Activated CD8-positive, alpha-beta T cell treated with anti-CD3 and anti-CD28 coated beads, Interleukin-2, amount 10 ng/mL, durations not matched to agents 7 days and 5 days (primary cell): ENCODE measurements at places on chromosomes 1 and 21. TPM values are rescaled to one million over a fixed set of nuclear protein-coding genes. Genes with fewer than 3 reads are reported as not detected.

- H3K27me3 ChIP-seq, result no peaks in the 10 kb centered on the region
- no peak overlapping the region for H3K4me3 ChIP-seq
- DNase-seq, result no peak
- H3K36me3 ChIP-seq, result no peaks in the 10 kb centered on the region
- no peak overlapping the region for H3K27ac ChIP-seq
These were observed 50.8 kb downstream of the CHD5 start for GRCh38 chr1:6129313-6129712.

- H3K27ac ChIP-seq, result no peak overlapping the region
- DNase-seq, result no peak
- H3K36me3 ChIP-seq, result peaks cover 13% of the 10 kb centered on the region
- H3K27me3 ChIP-seq, result no peaks in the 10 kb centered on the region
- peaks cover 2% of the 10 kb centered on the region for H3K4me1 ChIP-seq
- no peak overlapping the region for H3K4me3 ChIP-seq
These were observed 48.7 kb downstream of the LHX4 start for GRCh38 chr1:180278596-180279395.

DNA sequence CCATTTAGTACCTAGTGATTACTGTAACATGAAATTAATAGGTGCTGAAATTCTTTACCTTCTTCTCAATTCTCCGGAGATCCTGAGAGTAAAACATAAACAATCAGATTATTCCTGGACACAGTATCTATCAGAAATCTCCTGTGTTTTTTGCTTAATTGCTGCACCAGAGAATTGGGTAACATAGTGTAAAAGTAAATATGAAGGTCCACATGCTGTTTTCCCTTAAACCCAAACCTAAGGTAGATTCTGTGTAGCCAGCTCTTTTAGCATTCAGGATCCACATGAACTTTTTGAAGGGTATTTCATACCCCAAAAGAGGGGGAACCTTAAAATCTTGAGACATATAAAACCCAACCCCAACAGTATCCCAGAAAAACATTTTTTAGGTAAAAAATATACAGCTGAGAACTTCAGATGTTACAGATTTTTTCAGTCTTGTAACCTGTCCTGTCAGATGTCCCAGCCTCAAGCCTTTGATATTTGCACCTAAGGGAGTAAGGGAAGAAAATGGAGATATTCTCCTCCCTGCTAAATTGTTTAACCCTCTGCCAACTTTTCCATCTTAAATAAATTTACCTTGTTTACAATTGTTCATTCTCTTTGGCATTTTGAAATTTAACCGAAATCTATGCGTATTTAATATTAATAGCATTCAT, 11.2 kb downstream of the ODR4 start:
- H3K27ac ChIP-seq, result no peak overlapping the region
- H3K4me1 ChIP-seq, result no peaks in the 10 kb centered on the region
- no peak overlapping the region for H3K4me3 ChIP-seq
- no peaks in the 10 kb centered on the region for H3K27me3 ChIP-seq
- DNase-seq, result no peak

GRCh38 chr1:108643492-108644335, 17.2 kb downstream of the HENMT1 start:
- DNase-seq, result peak; percentile 75
- no peak overlapping the region for H3K4me3 ChIP-seq

Gene PPM1J
- not detected for total RNA-seq

GRCh38 chr21:38671773-38672172, 134.0 kb upstream of the ETS2 start:
- no peak for DNase-seq
- no peaks in the 10 kb centered on the region for H3K36me3 ChIP-seq
- H3K4me3 ChIP-seq, result no peak overlapping the region
- H3K27me3 ChIP-seq, result peaks cover 7% of the 10 kb centered on the region

- H3K27me3 ChIP-seq, result peaks cover 24% of the 10 kb centered on the region
- no peak for DNase-seq
- no peak overlapping the region for H3K4me3 ChIP-seq
- H3K36me3 ChIP-seq, result no peaks in the 10 kb centered on the region
- no peak overlapping the region for H3K27ac ChIP-seq
These were observed 609.1 kb downstream of the PTPRC start for GRCh38 chr1:199247891-199248290.

- H3K36me3 ChIP-seq, result no peaks in the 10 kb centered on the region
- no peak for DNase-seq
- no peak overlapping the region for H3K4me3 ChIP-seq
- H3K4me1 ChIP-seq, result no peaks in the 10 kb centered on the region
These were observed 31.3 kb downstream of the CCN1 start for GRCh38 chr1:85611856-85612255.

Gene PTPN22
- total RNA-seq, result 78.9 TPM

- H3K4me3 ChIP-seq, result no peak overlapping the region
- no peaks in the 10 kb centered on the region for H3K36me3 ChIP-seq
- DNase-seq, result no peak
- no peaks in the 10 kb centered on the region for H3K4me1 ChIP-seq
These were observed 93.6 kb upstream of the GREM2 start for GRCh38 chr1:240705579-240705978.

GRCh38 chr1:117673405-117673804, 67.6 kb downstream of the TENT5C start:
- peaks cover 26% of the 10 kb centered on the region for H3K27me3 ChIP-seq
- peaks cover 20% of the 10 kb centered on the region for H3K4me1 ChIP-seq
- H3K27ac ChIP-seq, result no peak overlapping the region
- no peaks in the 10 kb centered on the region for H3K36me3 ChIP-seq
- DNase-seq, result no peak

GRCh38 chr1:223670458-223671159, 5.1 kb upstream of the CAPN8 start:
- no peak overlapping the region for H3K27ac ChIP-seq
- H3K27me3 ChIP-seq, result peaks cover 4% of the 10 kb centered on the region
- DNase-seq, result peak; percentile 24
- no peaks in the 10 kb centered on the region for H3K4me1 ChIP-seq
- H3K4me3 ChIP-seq, result no peak overlapping the region
- no peaks in the 10 kb centered on the region for H3K36me3 ChIP-seq

Gene IFI44L
- 191 TPM for total RNA-seq

GRCh38 chr1:156748670-156749418, 2.6 kb downstream of the HDGF start:
- peak overlapping the region; percentile 95 for H3K4me3 ChIP-seq
- peaks cover 54% of the 10 kb centered on the region for H3K36me3 ChIP-seq
- no peak for DNase-seq
- peak overlapping the region; percentile 96 for H3K27ac ChIP-seq

Gene RBP7
- total RNA-seq, result not detected

- H3K27me3 ChIP-seq, result no peaks in the 10 kb centered on the region
- no peak overlapping the region for H3K27ac ChIP-seq
- no peak overlapping the region for H3K4me3 ChIP-seq
- H3K4me1 ChIP-seq, result no peaks in the 10 kb centered on the region
These were observed 63.3 kb downstream of the PBX1 start for GRCh38 chr1:164622068-164622845.

DNA sequence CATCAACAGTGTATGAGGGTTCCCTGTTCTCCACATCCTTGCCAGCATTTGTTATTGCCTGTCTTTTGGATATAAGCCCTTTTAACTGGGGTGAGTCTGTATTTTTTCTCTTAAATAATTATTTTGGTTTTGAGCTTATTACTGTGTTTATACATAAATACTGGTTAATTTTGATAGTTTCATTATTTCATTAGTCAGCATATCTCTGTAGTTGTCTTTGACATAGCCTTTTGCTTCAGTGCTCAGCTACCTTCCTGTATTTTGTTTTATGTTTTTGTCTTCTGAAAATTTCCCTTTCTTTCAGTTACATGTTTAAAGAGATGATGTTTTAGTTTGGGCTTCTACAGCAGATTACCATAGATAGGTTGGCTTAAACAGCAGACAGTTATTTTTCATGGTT, 138.1 kb downstream of the XPR1 start:
- H3K4me3 ChIP-seq, result no peak overlapping the region
- H3K36me3 ChIP-seq, result no peaks in the 10 kb centered on the region
- H3K27ac ChIP-seq, result no peak overlapping the region
- peaks cover 10% of the 10 kb centered on the region for H3K4me1 ChIP-seq
- DNase-seq, result no peak

Gene KAZN
- 1.1 TPM for total RNA-seq

- no peak overlapping the region for H3K4me3 ChIP-seq
- H3K27me3 ChIP-seq, result no peaks in the 10 kb centered on the region
- no peak overlapping the region for H3K27ac ChIP-seq
These were observed 348.2 kb upstream of the DUSP10 start for GRCh38 chr1:222090103-222090502.

- DNase-seq, result no peak
- no peak overlapping the region for H3K27ac ChIP-seq
- peaks cover 10% of the 10 kb centered on the region for H3K4me1 ChIP-seq
- H3K36me3 ChIP-seq, result no peaks in the 10 kb centered on the region
- peaks cover 56% of the 10 kb centered on the region for H3K27me3 ChIP-seq
- H3K4me3 ChIP-seq, result peak overlapping the region; percentile 8
These were observed 926 bp downstream of the POU3F1 start for GRCh38 chr1:38045401-38046332.

Gene NPPB
- total RNA-seq, result not detected

Gene CYP4Z1
- not detected for total RNA-seq

Gene KCNN3
- not detected for total RNA-seq

Gene NEK2
- total RNA-seq, result 52.6 TPM

Gene SLC9C2
- not detected for total RNA-seq

DNA sequence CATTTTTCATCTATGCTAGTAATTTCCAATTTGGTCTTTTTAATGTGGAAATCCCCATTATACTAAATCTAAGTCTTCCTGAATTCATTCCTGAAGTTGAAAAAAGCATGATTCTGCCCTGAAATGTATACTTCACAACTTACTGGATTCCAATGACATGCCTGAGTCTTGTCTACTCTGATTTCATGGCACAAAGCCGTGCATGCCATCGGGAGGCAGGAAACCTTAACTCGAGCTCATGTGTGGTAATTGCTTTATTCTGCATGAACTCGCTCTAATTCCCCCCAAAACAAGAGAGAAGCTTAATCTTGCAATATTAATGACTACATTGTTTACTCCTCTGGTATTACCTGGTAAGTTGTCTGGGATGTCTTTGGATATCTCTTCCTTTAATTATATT, 39.6 kb upstream of the PBX1 start:
- no peak overlapping the region for H3K27ac ChIP-seq
- no peaks in the 10 kb centered on the region for H3K4me1 ChIP-seq
- no peak overlapping the region for H3K4me3 ChIP-seq
- H3K27me3 ChIP-seq, result no peaks in the 10 kb centered on the region

- H3K4me1 ChIP-seq, result no peaks in the 10 kb centered on the region
- no peak overlapping the region for H3K4me3 ChIP-seq
- no peaks in the 10 kb centered on the region for H3K36me3 ChIP-seq
These were observed 96.4 kb downstream of the MIS18A start for GRCh38 chr21:32182449-32182848.

DNA sequence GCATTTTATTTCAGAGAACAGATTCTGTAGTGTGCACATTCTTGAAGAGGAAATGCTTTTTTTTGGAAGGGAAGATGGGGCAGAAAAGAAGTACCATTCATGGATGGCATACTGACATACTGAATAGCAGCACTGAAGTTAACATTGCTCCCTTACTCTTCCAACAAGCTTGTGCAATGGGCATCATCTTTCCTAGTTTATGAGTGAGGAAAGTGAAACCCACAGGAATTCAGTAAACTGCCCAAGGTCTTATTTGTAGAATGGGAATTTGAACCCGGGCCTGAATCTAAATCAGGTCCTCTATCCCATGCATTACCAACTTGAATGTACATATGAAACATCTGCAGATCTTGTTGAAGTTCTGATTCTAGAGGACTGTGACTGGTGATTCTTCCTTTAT, 215.7 kb upstream of the FGGY start:
- peaks cover 11% of the 10 kb centered on the region for H3K4me1 ChIP-seq
- H3K4me3 ChIP-seq, result no peak overlapping the region
- no peak overlapping the region for H3K27ac ChIP-seq
- peaks cover 2% of the 10 kb centered on the region for H3K27me3 ChIP-seq
- no peaks in the 10 kb centered on the region for H3K36me3 ChIP-seq
- DNase-seq, result no peak

- no peak overlapping the region for H3K27ac ChIP-seq
- H3K4me3 ChIP-seq, result no peak overlapping the region
- no peaks in the 10 kb centered on the region for H3K4me1 ChIP-seq
- no peaks in the 10 kb centered on the region for H3K36me3 ChIP-seq
- DNase-seq, result no peak
These were observed 360.8 kb downstream of the GPATCH2 start for GRCh38 chr1:217270101-217270500.

Gene OR14K1
- total RNA-seq, result not detected

DNA sequence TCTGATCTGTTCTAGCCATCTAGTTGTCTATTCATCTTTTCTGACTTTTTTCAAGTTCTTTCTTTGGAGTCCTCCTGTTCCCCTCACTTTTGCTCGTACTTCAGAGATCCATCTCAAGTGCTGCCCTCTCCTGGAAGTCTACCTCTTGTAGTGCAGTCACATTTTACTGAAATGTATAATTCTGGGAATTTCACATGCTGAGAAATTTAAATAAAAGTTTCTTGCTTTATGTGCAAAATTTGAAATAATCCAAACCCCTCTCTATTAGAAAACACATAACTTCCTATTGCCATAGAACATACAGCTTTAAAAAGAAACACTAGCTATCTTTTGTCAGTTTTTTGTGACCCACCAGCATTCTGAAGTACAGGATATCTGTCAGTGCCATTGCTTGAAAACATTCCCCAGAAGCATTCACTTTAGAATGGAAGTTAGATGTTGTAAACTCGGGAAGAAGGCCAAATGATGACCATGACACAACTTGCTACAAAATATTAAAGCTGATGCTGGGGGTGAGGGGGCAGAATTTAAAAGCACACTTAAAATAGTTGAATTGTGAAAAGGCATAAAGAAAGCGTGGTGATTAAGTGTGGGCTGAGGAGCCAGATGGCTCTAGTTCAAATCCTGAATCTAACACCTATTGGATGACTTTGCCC, 22.0 kb downstream of the RLF start:
- DNase-seq, result no peak
- H3K27me3 ChIP-seq, result no peaks in the 10 kb centered on the region
- H3K27ac ChIP-seq, result no peak overlapping the region
- peaks cover 56% of the 10 kb centered on the region for H3K4me1 ChIP-seq
- H3K36me3 ChIP-seq, result peaks cover 15% of the 10 kb centered on the region
- no peak overlapping the region for H3K4me3 ChIP-seq

DNA sequence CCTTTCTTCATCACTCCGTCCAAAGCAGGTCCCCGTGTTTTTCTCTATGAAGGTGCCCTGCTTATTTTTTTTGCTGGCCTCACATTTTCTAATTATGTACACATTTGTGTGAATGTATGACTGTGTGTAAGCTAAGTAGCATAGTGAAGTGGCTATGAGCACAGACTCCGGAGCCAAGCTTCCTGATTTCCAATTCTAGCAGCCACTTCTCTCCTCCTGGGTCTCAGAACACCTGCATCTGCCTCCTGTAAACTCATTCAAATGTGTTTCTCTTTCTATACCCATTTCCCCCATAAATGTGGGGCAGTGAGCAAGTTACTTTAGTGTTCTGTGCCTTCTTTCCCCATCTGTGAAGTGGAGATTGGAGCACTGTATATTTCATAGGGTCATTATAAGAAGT, 2.1 kb downstream of the SLAMF6 start:
- peaks cover 44% of the 10 kb centered on the region for H3K36me3 ChIP-seq
- peak overlapping the region; percentile 93 for H3K27ac ChIP-seq
- peaks cover 80% of the 10 kb centered on the region for H3K4me1 ChIP-seq
- no peak for DNase-seq
